ENCODE measurements at places on chromosomes 3 and 15. TPM values are rescaled to one million over a fixed set of nuclear protein-coding genes. Genes with fewer than 3 reads are reported as not detected.

Gene GMPS
- 37.0 TPM for total RNA-seq

Gene CLSTN2
- 0.98 TPM for total RNA-seq

Gene GOLGA8S
- 0.09 TPM for total RNA-seq

Gene TM4SF4
- 0.70 TPM for total RNA-seq

Gene GPR156
- 0.22 TPM for total RNA-seq

Gene LRRC31
- total RNA-seq: 38.5 TPM

Gene IL12A
- total RNA-seq: 0.67 TPM

Data from left colon (tissue), 2 donors.